Activated naive CD4-positive, alpha-beta T cell treated with anti-CD3 and anti-CD28 coated beads for 36 hours (primary cell): ENCODE measurements at places on chromosomes 1 and 21.

DNA sequence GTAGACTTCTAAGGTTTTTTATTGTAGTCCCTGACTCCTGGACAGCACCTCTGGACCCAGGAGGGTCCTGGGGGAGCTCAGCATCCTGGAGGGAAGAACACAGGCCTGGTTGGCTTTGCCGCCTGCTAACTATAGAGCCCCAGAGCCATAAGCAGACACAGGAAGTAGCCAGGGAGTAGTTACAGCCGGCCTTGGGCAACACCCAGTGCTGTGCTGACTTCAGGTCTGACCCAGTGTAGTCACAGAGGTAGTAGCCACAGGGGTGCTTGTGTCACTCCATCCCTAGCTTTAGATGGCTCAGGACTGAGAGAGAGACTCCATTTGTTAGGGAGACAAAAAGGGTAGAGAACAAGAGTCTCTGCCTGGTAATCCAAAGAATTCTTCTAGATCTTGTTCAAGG, 21.9 kb downstream of the MCOLN2 start:
- H3K4me3 ChIP-seq = no peak overlapping the region
- DNase-seq = no peak
- peaks cover 2% of the 10 kb centered on the region for H3K27me3 ChIP-seq
- no peaks in the 10 kb centered on the region for H3K36me3 ChIP-seq

DNA sequence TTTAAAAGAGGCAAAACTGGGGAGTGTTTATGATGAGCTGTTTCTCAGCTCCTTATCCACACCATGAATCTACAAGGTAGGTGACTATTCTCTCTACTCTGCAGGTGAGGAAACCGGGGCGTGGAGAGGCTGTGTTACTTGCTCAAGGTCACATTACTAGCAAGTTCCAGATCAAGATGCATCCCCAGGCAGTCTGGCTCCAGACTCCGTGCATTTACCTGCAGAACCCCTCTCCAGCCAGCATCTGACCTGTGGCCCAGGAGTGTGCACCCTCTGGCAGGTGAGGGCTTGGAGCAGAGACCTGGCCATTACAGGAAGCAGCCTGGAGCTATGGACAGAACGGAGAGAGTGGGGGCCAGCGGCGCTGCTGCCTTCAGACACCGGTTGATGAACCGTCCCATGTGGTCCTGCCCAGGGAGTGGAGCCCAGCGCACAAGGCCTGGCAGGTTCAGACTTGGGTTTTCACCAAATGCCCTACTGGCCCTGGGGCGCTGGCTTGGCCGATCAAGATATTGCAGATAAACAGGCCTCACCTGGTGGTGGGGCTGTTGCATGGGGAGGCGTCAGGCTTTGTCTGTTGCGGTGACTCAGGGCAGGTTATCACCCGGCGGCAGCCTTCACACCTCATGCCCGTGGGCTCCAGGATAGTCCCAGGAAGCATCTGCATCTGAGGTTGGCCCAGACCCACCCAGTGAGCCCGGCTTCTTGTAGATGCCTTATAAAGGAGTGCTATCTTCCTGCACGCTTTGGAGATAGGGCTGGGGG, 29.2 kb upstream of the WNT4 start:
- peaks cover 2% of the 10 kb centered on the region for H3K27me3 ChIP-seq
- H3K4me1 ChIP-seq = peaks cover 17% of the 10 kb centered on the region
- no peak overlapping the region for H3K27ac ChIP-seq
- H3K36me3 ChIP-seq = no peaks in the 10 kb centered on the region
- no peak overlapping the region for H3K4me3 ChIP-seq
- DNase-seq = no peak

- peaks cover 14% of the 10 kb centered on the region for H3K36me3 ChIP-seq
- H3K27ac ChIP-seq = no peak overlapping the region
- H3K4me1 ChIP-seq = peaks cover 44% of the 10 kb centered on the region
- no peak overlapping the region for H3K4me3 ChIP-seq
- no peaks in the 10 kb centered on the region for H3K27me3 ChIP-seq
Measured at GRCh38 chr1:150761801-150762200, 3.8 kb downstream of the CTSS start.

- H3K4me1 ChIP-seq = peaks cover 18% of the 10 kb centered on the region
- DNase-seq = no peak
- peak overlapping the region; percentile 90 for H3K4me3 ChIP-seq
- no peak overlapping the region for H3K27ac ChIP-seq
Measured at GRCh38 chr1:15408890-15409387, 749 bp upstream of the EFHD2 start.

DNA sequence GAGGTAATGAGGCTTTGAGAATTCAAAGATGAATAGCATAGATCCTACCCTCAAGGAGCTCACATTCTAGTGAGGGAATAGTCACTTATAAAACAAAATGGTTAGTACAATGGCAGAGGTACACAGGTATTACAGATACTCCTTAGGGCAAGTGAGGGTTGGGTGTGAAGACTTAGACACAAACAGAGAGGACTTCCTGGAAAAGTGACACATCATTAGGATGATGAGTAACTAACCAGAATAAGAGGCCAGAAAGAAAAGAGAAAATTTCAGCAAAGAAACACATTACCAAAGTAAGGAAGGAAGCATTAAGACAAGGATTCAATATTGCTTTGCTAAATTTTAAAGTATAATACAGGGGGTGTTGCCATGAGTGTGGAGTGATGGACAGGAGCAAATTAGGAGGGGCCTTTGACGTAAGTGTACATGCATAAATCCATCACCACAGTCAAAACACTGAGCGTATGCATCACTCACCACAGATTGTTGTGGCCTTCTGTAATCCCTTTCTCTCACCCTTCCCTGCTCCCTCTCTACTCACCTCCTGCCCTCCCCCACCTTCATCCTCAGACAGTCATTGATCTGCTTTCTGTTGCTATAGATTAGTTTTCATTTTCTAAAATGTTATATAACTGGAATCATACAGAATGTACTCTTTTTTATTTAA, 7.9 kb downstream of the CD53 start:
- H3K4me3 ChIP-seq = peak overlapping the region; percentile 58
- peaks cover 73% of the 10 kb centered on the region for H3K4me1 ChIP-seq
- no peaks in the 10 kb centered on the region for H3K27me3 ChIP-seq
- H3K36me3 ChIP-seq = peaks cover 35% of the 10 kb centered on the region
- peak overlapping the region; percentile 99 for H3K27ac ChIP-seq
